ENCODE measurements at places on chromosomes 6 and 20.
A peak's percentile ranks its signal among the peaks of the same experiment; 100 is the strongest.

DNA sequence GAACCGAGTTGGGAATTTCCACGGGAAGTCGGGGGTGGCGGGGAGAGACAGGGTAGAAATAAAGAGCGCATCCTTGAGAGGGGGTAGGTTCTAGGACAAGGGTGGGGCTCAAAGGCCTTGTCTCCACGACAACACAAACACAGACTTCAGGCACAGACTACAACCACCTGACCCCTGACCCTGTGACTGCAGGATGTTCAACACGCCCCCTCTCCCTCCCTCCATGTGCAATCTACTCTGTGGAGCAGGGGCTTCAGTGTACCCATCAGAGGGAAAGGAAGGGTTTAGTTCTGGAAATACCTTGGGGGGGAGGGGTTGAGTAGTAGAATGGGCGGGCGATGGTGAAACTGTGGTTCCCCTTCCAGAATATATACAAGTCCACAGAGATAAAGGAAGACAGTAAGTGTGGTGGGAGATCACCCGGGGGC is 651 bp upstream of the TAPBP start:
- peak; percentile 91 for DNase-seq

DNA sequence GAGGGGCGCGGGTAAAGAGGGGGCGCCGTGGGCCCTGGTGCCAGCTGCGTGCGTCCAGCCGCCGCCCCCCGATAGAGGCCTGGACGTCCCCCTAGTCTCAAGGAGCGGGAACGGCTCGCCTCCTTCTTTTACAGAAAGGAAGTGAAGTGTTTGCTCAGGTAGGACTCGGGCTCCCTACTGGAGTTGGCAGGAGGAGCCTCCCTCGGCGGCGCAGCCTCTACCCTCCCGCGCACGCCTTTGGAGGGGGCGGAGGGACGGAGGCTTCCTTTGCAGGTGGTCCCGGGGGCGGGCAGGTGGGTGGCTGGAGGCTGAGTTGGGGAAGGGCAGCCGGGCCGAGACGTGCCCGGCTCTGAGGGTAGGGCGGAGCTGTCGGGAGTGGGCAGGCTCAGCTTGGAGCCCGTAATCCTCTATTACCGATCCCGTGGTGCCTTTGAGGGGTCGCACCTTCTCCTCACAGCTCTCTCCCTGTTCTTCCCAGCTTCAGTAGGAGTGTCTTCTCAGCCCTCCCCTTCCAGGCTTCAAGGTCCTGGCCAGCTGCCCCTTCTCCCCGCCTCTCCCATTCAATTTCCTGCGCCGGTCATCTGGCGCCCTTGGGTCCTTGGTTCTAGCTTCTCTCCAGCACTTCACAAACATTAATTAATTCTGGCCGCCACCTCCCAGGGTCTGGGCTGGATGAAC is 728 bp downstream of the ITPR3 start:
- DNase-seq = peak; percentile 62

- DNase-seq = no peak
Measured at GRCh38 chr6:32192608-32193039, at the start of gene GPSM3. TSS of gene GPSM3 (minus strand) at chr6:32192643. CDS start at chr6:32192513, 130 bp downstream.

GRCh38 chr6:150056156-150056555 is 12.8 kb downstream of the ULBP3 start:
- DNase-seq = no peak

- DNase-seq = no peak
Measured at GRCh38 chr6:113862112-113862511, 5.0 kb downstream of the MARCKS start.

DNA sequence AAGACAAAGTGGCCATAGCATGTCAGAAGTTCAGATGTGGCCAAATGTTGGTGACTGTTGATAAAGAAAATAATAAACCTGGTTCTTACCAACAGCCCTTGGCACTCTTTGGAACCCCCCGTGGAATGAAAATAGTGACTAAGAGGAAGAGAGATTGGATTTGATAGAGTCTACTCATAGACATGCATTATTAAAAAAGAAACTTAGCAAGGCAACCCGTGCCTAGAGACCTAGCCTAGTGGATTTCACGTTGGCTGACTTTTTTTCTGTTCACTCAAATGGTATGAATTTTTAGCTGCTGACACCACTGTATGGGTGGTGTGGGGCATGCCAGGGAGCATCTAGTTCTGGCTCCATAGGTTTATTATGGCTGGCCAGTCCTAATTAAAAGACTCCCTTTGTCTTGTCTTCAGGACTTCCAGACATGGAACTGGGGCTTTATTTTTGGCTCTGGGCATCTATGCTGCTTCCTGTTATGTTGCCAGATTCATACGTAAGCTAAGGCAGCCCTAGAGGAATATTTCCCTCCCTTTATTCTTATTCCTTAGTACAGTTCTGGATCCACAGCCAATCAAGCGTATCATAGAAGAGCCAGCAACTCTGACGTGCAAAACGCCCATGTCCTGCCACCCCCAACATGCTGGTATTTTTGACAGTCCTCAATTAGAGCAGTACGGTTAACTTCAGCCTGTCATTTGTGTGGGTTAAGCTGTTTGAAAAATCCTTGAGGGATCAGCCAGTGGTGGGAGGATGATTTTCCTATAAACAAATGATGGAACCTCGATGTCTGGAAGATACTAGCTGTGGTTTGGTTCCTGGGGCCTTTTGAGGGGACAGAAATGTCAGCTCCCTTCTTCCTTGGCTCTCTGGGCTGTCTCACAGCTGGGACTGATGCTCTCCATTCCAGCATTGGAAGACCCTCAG is 127.5 kb downstream of the ISM1 start:
- no peak for DNase-seq

DNA sequence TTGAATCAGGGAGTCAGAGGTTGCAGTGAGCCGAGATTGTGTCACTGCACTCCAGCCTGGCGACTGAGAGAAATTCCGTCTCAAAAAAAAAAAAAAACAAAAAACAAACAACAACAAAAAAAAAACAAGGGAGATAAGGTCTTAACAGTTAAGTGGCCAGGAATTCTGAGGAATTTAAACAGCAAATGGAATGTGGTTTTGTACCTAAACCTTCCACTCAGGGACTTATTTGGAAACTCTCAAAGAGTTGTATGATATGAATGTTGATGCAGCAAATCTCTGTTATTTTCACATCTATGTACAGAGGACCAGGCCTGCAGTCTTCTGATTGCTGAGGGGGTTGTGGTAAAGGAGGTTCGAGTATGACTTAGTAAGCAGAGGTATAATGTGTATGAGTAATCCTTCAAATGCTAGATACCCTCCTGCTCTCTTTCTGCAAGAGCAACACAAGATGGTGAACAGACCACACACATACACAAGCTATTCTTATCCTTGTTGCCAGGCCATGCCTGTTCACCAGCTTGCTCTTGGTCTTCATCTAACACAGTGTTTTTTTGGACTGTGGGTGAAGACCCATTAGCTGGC is 174.9 kb upstream of the SCGN start:
- peak; percentile 70 for DNase-seq

- DNase-seq = no peak
Measured at GRCh38 chr6:13438126-13438525, 49.3 kb downstream of the GFOD1 start.

GRCh38 chr6:83411731-83412130 is 19.1 kb downstream of the ME1 start:
- DNase-seq = no peak

- DNase-seq = no peak
Measured at GRCh38 chr6:130223508-130223907, 757 bp upstream of the SAMD3 start.

DNA sequence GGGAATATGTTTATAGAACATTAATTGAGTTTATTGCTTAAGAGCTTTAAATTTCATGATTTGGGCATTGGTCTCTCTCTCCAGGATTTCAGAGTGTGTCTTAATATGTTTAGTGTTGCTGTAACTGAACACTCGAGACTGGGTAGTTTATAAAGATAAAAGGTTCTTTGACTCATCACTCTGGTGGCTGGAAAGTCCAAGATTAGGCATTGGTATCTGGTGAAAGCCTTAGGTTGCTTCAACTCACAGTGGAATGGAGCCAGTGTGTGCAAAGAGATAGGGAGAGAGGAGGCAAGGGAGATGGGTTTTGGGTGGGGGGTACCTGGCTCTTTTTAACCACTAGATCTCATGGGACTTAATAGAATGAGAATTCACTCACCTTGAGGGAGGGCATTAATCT is 35.6 kb upstream of the DTNBP1 start:
- DNase-seq = no peak

DNA sequence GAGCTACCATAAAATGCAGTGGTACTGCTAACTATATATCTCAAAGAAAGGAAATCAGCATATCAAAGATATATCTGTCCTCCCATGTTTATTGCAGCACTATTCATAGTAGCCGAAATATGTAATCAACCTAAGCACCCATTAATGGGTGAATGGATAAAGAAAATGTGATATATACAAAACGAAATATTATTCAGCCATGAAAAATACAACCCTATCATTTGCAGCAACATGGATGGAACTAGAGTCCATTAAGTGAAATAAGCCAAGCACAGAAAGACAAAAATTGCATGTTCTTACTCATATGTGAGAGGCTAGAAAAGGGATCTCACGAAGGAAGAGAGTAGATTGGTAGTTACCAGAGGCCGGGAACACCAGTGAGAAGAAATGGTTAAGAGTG is 126.1 kb downstream of the PDE10A start:
- no peak for DNase-seq

- DNase-seq = no peak
Measured at GRCh38 chr20:47764154-47764733, 21.0 kb downstream of the SULF2 start.

GRCh38 chr20:55353206-55353605 is 652.1 kb downstream of the CBLN4 start:
- DNase-seq = no peak

DNA sequence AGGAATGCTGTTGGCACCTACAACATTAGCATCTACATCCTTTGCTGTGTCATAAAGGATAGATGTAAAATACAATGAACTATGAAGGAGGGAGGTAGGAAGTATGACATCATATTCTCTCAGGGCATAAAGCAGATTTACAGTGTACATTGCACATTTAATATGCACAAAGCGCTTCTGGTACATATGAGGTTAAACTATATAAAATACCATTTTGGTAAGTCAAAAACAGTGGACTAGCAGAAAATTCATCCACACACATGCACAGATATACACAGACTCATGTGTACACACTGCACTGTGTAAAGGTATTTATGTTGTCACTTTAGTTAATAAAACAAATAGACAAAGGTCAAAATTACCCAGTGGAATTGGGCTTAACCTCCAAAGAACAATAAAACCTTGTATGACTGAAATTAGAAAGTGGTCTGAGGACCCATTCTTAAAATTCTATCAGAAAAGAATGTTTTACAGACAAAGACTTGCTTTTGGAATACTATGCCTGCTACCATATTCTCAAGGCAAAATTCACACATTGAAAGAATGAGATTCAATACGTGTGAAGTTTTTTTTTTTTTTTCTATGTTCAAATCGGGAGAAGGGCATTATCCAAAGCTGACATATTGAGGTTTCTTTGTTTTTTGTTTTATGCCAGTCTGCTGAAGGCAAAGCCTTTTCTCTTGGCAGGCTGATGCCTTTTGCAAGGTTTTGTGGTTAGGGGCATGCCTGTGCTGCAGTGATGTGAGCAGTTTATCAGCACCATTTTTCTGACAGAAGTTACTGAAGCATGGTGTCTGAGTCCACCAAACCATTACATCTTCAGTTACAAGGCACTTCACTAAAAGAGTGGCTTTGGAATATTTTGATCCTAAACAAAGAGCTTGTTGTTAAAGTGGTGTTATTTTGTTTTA is 199.0 kb downstream of the PLCB1 start:
- peak; percentile 86 for DNase-seq

Data from kidney tubule cell (primary cell).